Myometrial cell (primary cell): ENCODE measurements at places on chromosomes 12 and 14. TPM values are rescaled to one million over a fixed set of nuclear protein-coding genes. Genes with fewer than 3 reads are reported as not detected.

Gene MYH7
- not detected in 2 replicates for total RNA-seq

Gene FIGNL2
- not detected in 2 replicates for total RNA-seq

Gene SOAT2
- 0.18 and 0.29 TPM in 2 replicates for total RNA-seq

Gene NXPH4
- total RNA-seq, result 0.71 and 1.2 TPM in 2 replicates

Gene AQP6
- total RNA-seq, result not detected in 2 replicates

Gene ENDOU
- total RNA-seq, result under 0.01 TPM in 1 of 2 replicates, not detected in the other

Gene PRH2
- not detected in 2 replicates for total RNA-seq

Gene SAMD4A
- 13.8 and 16.1 TPM in 2 replicates for total RNA-seq

Gene AMDHD1
- total RNA-seq, result not detected in 2 replicates

Gene SMCO3
- total RNA-seq, result not detected in 2 replicates

Gene BTBD7
- total RNA-seq, result 8.6 and 11.5 TPM in 2 replicates

Gene PTPN21
- 5.2 and 10.1 TPM in 2 replicates for total RNA-seq

Gene INHBE
- 3.5 and 6.2 TPM in 2 replicates for total RNA-seq

Gene GPR162
- total RNA-seq, result 1.8 and 3.2 TPM in 2 replicates

Gene KLRC1
- not detected in 2 replicates for total RNA-seq

Gene KRT6C
- total RNA-seq, result not detected in 2 replicates

Gene FAM181A
- not detected in 2 replicates for total RNA-seq

Gene CDKL1
- total RNA-seq, result 1.4 and 7.3 TPM in 2 replicates

Gene GALNT4
- total RNA-seq, result 10.4 and 13.1 TPM in 2 replicates

Gene APOLD1
- 6.6 and 7.6 TPM in 2 replicates for total RNA-seq

Gene RPL10L
- not detected in 2 replicates for total RNA-seq

Gene KLRD1
- total RNA-seq, result under 0.01 TPM in 1 of 2 replicates, not detected in the other
